ENCODE measurements at places on chromosomes 5 and 9.
A peak's percentile ranks its signal among the peaks of the same experiment; 100 is the strongest.

- DNase-seq: no peak
These were observed 2.4 kb downstream of the OTP start for GRCh38 chr5:77635917-77636640.

GRCh38 chr5:14849516-14850294, 21.9 kb downstream of the ANKH start:
- no peak for DNase-seq

- DNase-seq: peak; percentile 40
These were observed 715 bp downstream of the RC3H2 start for GRCh38 chr9:122904466-122904822.

DNA sequence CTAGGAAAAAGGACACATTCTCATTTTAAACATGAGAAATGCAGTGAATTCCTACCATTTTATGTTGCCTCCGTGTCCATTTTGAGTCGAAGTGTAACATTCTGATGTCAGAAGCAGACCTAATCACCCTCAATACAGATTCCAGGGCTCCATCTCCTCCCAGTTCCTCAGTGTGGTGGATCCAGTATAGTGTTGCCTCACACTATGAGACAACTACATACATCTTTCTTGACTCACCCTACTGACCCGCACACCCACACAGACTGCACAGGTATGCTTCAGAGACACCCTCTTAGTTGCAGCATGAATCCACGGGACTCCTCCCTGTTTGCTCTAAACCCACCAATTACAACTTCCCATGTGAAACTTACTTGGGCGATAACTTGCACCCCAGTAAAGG, 564.9 kb downstream of the SEMA5A start:
- DNase-seq: no peak

- DNase-seq: no peak
These were observed 62.3 kb downstream of the LHFPL2 start for GRCh38 chr5:78586251-78586650.

DNA sequence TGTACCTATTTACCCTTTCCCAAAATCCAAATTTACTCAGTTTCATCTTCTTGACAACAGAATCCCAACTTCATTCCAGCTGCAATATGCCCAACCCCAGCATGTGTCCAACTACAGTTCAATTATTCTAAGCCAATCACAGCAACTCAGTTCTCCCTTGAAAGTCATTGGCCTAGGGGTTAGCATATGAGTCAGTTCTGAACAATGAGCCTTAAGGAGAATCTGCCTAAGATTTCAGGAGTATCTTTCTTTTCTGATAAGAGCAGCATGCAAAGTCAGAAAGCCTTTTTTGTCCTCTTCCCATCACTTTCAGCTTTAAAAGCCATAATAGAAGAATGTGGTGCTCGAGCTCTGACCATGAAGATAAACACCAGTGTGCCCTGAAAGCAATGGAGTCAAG, 44.4 kb upstream of the RASGRF2 start:
- no peak for DNase-seq

DNA sequence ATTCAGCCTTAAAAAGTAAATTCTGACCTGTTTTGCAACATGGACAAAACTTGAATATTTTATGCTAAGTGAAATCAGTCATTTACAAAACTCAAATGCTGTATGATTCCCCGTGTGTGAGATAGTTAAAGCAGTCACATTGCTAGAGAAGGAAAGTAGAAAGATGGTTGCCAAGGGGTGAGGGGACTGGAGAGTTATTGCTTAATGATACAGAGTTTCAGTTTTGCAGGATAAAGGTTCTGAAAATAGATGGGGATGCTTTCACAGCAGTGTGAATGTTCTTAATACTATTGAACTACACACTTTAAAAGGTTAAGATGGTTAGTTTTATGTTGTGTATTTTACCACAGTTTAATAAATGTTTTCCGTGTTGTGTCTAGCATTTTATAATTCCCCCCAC, 51.2 kb downstream of the SGCD start:
- no peak for DNase-seq

- no peak for DNase-seq
These were observed 62.2 kb downstream of the SLC38A9 start for GRCh38 chr5:55649963-55650362.

- no peak for DNase-seq
These were observed 308.6 kb upstream of the RGMB start for GRCh38 chr5:98464737-98465330.

- DNase-seq: no peak
These were observed 89.8 kb downstream of the ZNF354C start for GRCh38 chr5:179150011-179150410.

GRCh38 chr5:177003649-177004048, 2.9 kb downstream of the UIMC1 start:
- no peak for DNase-seq

- peak; percentile 55 for DNase-seq
These were observed at the start of gene FER for GRCh38 chr5:108747774-108748400. Gene FER (plus strand): TSS chr5:108747897. CDS start chr5:108798183, 50,286 bp downstream.

DNA sequence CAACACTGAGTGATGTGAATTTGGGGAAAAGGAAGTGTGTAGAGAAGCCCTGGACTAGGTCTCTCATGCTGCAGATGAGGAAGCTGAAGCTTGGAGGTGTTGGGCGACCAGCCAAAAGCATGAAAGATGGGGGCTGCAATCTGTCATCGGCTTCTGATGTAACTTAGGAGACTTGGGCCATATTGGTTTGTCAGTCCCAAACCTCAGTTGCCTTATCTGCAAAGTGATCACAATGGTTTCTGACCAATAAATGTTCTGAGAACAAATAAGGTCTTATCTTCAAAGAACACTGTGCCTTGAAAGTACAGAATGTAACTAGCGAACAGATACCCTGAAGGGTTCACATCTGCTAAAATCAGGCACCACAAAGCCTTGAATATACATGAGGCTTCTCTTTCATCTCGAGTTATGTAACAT, 198.4 kb upstream of the NR3C1 start:
- peak; percentile 22 for DNase-seq

- no peak for DNase-seq
These were observed 127.9 kb downstream of the ADAMTS2 start for GRCh38 chr5:179217356-179217755.

DNA sequence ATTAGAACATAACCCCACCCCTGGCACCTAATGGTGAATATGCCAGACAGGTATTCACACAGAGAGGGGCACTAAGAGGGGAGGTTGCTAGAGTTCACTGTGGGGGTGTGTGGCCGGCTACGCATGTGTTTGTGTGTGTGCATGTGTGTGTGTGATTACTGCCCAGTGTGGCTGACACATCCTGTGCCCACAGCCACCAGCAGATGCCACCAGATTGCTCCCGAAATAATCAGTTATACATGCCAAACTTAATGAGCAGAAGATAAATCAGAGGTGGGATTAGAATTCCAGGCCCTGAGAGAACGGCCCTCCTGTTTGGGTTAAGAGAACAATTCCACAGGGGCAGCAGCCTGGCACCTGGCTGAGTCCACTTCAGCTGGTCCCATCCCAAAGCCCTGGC, 91.8 kb upstream of the TBCA start:
- DNase-seq: no peak

DNA sequence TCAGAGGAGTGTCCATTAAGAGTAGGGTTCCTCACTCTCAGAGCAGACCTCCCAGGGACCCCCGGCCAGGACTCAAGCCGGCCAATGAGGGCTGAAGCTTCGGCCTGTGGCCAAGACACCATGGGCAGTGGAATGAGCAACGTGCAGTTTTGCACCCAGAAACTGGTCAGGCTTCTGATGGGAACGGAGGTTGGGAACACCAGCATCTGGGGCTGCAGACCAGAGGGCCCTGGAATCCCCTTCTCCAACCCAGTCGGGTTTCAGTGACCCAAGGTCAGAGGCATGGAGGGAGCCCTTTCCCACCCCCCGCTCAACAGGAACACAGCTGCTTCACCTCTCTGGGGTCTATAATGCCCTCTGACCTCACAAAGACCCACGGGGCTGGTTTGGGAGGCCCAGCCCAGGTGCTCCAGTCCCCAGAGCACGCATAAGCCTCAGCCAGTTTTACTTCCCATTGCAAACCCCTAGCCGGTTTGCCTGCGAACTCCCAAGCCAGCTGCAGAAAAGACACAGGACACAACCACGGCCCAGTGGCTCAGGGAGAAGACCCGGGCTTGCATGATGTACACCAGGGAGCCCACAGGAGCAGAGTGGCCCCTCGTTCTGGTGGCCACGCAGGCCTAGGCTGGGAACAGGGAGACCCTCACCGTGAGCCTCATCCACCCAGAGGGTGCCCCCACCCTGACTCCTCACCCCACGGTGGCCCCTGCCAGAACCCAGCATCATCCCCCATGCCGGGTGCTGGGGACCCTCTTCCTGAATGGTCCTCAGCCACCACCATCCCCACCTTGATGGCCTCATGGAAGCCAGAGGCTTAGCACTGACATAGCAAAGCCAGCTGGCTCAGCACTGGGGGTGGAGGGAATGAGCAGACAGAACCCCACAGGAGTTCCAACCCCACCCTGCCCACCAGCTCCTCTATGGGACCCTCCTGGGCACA, 30.6 kb downstream of the VAV2 start:
- no peak for DNase-seq

- no peak for DNase-seq
These were observed 40.1 kb downstream of the PCDHGC5 start for GRCh38 chr5:141529002-141529401.

DNA sequence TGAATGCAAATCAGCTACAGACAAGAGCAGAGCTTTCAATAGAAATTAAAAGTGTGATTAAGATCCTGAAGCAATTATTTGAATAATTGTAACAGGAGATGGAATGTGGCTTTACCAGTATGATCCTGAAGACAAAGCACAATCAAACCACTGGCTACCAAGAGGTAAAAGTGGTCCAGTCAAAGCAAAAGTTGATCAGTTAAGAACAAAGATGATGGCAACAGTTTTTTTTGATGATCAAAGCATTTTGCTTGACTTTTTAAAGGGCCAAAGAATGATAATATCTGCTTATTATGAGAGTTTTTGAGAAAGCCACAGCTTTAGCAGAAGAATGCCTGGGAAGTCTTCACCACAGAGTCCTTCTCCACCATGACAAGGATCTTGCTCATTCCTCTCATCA, 409.2 kb downstream of the CSNK1G3 start:
- DNase-seq: no peak

GRCh38 chr9:130089141-130089540, 35.4 kb downstream of the GPR107 start:
- DNase-seq: no peak

- DNase-seq: no peak
These were observed 46.7 kb downstream of the TNFSF8 start for GRCh38 chr9:114883709-114884108.

DNA sequence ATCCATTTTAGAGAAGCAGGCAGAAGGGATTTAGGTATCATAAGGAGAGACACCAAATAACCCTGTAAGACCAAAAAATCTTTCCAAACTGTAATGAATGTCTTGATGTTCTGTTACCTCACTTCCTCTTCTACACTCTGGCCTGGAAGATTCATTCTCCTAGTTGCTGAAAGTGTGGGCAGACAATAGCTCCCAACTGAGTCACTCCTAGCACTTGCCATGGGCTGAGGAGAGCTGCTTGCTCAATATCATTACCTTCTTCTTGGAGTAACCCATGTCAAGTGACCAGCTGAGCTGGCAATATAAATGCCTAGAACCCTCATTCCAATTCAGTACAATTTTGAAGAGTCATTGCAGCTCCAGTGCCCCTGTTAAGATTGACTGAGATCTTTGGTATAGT, 1985.5 kb upstream of the CDH6 start:
- no peak for DNase-seq

GRCh38 chr9:134358662-134359319, 32.5 kb downstream of the RXRA start:
- DNase-seq: no peak

DNA sequence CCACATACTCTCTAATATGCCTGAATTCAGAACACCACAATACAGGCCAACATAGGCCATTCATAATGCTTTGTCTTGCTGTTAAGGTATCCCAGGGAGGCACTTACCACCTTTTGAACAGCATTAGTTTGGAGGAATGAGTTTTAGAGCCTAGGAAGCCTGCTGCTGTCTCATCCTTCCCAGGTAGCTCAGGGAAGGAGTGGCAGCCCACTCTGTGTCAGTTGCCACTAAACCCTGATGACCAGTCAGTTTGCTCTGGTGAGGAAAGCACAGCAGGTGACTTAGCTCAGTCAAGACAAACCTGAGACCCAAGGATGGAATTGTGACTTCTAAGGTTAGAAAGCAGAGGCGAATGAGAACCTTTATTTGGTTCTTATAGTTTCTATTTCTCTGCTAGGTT, 337.4 kb upstream of the ATP10B start:
- no peak for DNase-seq

DNA sequence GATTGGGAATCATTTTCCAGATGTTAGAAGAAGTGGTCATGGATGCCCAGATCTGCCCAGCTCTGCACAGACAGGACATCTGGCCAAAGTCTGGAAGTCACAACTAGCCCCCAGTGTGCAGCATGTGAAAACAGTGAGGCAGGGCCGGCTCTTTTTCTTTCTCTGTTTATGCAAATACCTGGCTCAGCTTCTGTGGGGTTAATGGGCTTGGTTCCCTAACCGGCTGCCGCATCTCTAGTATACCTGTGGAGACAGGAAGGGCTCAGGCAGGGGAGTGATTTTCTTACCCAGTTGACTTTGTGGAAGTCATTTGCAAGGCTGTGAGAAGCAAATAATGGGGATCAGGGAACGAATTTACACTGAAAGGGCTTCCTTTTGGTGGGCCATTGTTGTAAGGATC, 254.8 kb upstream of the PANK3 start:
- no peak for DNase-seq

GRCh38 chr9:109725460-109725859, 54.5 kb upstream of the PALM2AKAP2 start:
- no peak for DNase-seq

DNA sequence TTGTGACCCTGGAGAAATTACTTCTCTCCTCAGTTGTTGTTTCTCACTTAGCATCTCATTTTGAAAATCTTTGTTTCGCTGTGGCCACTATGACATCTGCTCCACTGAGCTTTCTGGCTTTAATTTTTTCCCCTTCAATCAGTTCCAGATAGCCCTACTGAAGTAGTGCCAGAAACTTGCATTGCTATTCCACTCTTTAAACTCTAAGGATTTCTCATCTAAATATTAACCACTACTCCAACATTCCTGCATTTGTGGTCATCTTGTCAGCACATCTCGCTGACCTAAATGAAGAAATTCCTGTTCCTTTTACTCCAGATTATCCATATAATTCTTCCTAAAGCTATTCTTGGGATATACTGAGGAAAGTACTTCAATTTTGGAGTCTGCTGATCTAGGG, 15.3 kb upstream of the NOL6 start:
- no peak for DNase-seq

- DNase-seq: no peak
These were observed 23.0 kb downstream of the FGF18 start for GRCh38 chr5:171442287-171443042.

GRCh38 chr9:34552986-34553385, 30.2 kb upstream of the ENHO start:
- no peak for DNase-seq

- DNase-seq: no peak
These were observed 761 bp downstream of the CCT5 start for GRCh38 chr5:10250806-10251276.

- no peak for DNase-seq
These were observed 271.6 kb downstream of the RAB3C start for GRCh38 chr5:58854441-58854840.

- no peak for DNase-seq
These were observed at the start of gene ZNF608 for GRCh38 chr5:124745928-124746915. Gene ZNF608 (minus strand): TSS chr5:124746639. CDS start chr5:124744989, 1,650 bp downstream.
